ENCODE measurements at places on chromosomes 16 and 17.

DNA sequence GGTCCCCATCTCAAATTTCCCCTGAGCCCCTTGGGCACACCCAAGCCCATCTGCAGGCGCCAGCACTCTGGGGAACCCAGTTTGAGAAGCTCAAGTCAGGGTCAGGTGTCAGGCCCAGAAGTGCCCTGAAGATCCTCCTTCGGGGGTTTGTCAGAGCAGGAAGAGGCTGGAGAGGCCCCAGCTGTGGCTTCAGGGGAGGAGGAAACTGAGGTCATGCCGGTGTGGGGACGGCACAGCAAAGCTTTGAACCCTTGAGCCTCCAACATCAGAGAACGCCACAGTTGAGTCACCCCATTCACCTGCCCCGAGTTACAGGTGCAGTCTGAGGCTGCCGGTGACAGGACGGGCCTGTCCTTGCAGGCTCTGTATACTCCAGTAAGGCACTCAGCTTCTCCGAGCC is 140.2 kb upstream of the CIBAR2 start:
- no peak for DNase-seq

DNA sequence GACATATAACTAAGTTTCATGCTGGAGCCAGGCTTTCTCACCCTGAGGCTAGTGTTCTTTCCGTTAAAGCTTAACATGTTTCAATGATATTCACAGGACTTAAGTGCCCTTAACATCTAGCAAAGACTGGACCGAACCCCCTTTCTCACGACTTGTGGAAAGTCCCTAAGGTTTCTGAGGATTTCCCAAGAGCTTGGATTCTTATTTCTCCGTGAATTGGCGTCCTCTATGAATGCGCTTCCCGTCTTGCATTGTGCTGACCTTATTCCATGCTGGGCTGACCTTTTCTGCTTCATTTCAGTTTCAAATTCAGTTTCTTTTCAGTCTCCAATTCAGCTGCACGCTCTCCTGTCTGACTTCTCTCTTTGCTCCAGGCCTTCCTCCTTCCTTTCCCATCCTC is 206.4 kb downstream of the HS3ST3A1 start:
- no peak for DNase-seq

GRCh38 chr17:74480290-74480689 is 13.9 kb downstream of the CD300A start:
- DNase-seq = no peak

DNA sequence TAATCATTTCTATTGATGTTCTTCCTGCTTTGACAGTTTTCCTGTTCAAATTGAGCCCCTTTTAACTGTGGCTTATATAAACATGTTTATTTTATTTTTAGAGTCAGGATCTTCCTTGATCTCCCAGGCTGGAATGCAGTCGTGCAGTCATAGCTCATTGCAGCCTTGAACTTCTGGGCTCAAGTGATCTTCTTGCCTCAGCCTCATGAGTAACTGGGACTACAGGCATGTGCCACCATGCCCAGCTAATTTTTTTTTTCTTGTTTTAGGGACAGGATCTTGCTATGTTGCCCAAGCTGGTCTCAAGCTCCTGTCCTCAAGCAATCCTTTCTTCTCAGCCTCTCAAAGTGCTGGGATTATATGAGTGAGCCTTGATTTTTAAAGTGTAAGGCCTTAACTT is 14.7 kb downstream of the PHKB start:
- no peak for DNase-seq

DNA sequence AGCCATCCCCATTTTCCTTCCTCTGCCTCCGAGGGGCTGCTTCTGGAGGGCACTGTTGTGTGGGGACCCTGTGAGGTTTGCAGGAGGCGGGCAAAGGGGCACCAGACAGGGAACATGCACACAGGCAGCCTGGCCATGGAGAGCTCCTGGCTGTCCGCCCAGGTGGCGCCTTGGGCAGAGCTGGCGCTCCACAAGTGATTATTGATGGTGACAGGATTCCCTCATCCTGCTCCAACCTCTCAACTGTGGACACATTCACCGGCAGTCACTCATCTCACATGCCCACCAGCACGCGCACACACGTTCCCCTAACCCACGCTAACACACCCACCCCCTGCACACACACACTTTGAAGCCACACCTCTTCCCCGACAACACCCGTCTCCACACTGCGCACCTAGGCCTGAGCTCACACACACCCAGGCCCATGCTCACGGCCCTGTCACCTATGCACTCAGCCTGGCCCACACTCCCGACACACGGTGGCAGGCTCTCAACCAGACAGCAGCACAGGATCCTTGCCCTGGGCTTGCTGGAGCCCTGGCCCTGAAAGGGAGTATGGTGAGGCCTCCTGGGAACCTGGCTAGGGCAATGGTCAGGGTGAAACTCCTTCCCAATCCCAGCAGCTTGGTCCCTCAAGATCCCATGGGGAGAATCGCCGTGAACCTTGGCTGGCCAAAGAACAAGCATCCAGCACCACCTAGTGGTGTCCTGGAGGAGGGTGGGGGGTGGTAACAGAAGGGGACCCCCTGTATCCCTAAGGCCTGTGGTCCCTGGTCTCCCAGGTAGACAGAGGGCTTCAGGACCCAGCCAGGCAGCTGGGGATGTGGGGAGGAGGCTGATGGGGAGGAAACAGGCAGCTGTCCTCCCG is 3.6 kb downstream of the PNMT start:
- no peak for DNase-seq

DNA sequence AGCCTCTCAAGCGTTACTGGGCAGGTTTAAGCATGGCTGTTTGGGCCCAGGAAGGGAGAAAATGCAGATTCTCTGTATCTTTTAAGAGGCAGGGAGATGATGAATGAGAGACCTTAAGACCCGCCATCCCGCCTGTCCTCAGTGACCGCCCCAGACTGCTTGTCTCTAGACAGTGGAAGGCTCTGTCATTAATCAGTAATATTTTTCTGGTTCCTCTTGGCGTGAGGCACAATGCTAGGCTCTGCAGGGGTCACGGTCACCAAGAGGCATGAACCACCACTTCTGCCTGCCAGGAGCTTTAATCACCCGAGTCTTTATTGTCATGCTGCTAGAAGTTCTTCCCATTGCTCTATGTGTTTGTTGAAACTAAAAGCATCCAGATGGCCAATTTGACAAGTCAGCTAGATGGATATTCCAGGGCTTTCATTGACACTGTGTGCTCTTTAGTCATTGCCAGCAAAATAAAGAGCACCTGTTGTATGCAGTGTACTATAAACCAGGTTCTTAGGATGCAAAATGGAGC is 3.2 kb downstream of the SLC6A2 start:
- no peak for DNase-seq

GRCh38 chr16:2934450-2934849 is 22.7 kb downstream of the FLYWCH1 start:
- no peak for DNase-seq

- DNase-seq = no peak
Observed at GRCh38 chr16:5633845-5634440, 536.3 kb upstream of the EEF2KMT start.

DNA sequence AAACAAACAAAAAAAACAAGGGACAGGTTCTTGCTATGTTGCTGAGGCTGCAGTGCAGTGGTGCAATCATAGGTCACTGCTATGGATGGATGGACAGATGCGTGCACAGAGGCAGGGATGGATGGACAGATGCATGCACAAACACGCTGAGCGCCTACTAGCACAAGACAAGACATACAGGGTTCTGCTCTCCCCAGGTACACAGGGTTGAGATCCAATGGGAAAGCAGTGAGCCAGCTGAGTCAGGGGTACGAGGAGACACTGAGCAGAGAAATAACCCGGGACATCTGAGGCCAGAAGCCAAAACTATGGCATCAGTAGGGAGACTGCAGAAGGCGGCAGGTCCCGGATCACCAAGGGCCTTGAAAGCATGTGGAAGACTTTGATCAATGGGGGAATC is 6.2 kb downstream of the IL32 start:
- no peak for DNase-seq

GRCh38 chr17:66542129-66542966 is 239.9 kb downstream of the PRKCA start:
- no peak for DNase-seq

DNA sequence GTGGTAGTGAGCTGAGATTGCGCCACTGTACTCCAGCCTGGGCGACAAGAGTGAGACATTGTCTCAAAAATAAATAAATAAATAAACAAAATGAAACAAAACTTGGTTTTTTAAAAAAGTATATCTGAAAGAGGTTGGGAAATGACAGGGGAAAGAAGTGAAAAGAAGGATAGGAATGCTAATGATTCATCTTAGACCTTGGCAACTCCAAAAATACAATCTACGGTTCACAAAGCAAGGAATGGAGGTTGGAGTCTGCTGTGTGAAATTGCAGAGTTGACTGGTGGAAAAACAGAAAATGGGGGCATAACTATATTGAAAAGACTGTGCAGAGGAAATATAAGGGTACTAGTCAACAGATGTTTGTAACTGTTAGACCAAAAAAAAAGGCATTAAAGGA is 40.0 kb upstream of the CD300E start:
- no peak for DNase-seq

DNA sequence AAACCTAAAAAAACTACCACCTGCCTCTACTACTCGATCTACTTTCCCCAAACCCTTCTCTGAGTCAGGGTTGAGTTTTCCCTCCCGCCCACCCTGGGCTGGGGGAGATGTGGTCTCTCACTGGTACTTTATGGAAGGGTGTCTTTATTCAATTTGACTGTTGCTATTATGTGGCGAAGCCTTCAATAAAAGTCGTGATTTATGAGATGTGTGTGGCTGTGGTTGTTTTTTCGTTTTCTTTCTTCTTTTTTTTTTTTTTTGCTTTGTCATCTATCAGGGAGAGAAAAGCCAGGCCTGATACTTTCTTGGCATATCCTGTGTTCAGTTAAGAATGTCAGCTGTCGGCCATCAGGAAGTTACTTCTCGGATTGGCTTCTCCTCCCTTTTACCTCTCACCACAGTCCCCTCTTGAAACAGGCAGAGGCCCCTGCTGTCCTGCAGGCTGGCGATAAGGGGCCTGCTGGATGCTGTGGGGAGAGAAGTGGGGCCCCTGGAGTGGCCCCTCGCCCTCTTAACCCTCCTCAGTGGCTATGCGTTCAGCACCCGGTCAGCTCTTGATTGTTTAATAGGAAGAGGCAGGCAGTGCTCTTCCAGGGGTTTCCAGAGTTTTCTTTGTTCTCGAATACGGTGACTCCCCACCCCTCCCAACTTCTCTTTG is 123.0 kb downstream of the MSI2 start:
- no peak for DNase-seq

DNA sequence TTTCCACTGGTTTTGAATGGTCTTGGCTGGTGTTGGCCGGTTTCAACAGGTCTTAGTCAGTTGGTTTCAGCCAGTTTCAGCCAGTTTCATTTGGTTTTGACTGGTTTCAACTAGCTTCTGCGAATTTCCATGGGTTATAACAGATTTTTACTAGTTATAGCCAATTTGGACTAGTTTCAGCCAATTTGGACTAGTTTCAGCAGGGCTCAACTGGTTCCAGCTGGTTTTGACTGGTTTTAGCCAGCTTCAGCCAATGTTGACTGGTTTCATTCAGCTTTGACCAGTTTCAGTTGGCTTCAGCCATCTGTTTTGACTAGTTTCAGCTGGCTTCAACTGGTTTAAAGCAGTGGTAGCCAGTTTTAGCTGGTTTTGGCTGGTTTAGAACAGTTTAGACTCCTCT is 432.6 kb downstream of the UTP18 start:
- no peak for DNase-seq

- DNase-seq = no peak
Observed at GRCh38 chr16:28511031-28511430, 4.4 kb upstream of the IL27 start.

DNA sequence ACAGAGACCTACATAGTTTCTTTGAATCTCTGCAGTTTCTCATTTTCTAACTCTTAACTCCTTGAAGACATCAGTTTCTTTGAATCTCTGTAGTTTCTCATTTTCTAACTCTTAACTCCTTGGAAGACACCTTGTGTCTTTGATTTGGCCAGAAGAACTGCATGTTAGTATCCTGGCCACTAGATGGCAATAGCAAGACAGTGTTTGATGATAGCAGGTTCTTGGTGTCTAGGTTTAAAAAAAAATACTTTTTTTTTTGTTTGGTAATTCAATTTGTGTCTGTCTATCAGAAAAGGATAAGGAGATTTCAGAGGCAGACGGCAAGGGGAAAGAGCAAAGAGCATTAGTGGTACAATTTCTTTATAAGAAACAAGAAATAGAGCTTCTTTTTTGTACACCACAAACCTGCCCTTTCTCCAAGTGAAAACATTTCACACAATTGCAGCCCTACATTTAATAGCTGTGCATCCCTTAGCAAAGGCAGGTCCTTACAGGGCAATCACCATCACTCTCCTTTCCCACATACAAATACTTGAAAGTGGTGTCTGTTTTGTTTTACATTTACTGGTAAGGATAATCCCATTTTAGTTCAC is 1324.9 kb upstream of the CDH8 start:
- no peak for DNase-seq

GRCh38 chr17:57862694-57863667 is 13.1 kb upstream of the MRPS23 start:
- DNase-seq = no peak

DNA sequence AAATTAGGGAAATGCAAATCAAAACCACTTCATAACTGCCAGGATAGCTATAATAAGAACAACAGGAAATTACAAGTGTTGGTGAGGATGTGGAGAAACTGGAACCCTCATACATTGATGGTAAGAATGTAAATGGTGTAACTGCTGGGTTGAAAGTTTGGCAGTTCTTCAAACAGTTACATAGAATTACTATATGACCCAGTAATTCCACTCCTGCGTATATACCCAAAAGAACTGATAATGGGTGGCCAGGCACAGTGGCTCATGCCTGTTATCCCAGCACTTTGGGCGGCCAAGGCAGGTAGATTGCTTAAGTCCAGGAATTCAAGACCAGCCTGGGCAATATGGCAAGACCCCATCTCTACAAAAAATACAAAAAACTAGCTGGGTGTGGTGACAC is 4.5 kb upstream of the CMTM4 start:
- DNase-seq = no peak

GRCh38 chr17:82917699-82918345 is 78.0 kb upstream of the ZNF750 start:
- no peak for DNase-seq

DNA sequence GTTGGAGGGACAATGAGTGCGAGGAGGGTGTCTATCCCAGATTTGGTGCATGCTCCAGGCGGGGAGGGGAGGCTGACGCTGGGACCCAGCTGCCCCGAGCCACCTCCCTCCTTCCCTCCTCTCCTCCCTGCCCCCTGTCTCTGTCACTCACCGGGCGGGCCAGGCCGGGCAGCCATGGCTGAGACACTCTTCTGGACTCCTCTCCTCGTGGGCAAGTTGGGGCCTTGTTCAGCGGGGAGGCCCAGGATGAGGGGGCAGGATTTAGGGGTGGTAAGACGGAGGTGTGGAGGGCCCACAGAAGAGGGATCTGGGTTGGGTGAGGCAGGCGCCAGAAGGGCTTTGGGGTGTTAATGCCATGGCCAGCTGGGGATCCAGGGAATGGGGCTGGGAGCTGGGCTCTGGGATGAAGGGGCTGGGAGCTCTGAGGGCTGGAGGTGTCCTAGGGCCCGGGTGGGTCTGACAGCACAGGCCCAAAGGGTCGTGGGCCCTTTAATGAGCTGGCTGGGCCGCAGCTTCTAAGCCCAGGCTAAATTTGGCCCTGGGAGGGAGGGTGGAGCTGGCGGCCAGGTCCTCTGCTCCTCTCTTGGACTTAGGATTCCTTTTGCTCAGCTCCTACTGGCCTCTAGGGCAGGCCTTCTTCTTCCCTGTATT is at the start of gene SGCA:
SGCA (plus strand) TSS at position 139 of the 651 bp plus-strand sequence; CDS start at position 175, 36 bp downstream.
- DNase-seq = no peak

Measured in NCI-H1436 treated with DMSO at 0.1 percent for 48 hours (cell line).